ENCODE measurements at places on chromosomes 13 and 19.

DNA sequence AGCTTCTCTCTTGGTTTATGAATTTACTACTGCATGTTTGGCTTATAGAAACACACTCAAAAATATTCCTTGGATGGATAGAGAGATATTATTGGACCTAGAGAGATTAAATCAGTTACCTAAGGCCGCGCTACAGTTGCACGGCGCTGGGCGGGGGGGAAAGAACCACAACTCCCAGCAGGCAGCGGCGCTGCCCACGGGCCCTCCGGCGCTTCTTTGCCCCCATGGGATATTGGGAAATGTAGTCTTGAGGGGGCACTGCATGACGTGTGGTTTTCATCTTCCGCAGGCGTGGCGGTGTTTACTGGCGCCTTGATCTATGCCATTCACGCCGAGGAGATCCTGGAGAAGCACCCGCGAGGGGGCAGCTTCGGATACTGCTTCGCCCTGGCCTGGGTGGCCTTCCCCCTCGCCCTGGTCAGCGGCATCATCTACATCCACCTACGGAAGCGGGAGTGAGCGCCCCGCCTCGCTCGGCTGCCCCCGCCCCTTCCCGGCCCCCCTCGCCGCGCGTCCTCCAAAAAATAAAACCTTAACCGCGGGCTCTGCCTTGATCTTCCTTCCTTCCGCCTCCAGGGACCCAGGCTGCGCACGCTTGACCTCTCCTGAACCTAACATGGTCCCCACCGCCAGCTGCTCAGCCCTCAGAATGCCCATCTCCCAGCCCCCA is 4.8 kb downstream of the EMP3 start:
- DNase-seq, result peak; percentile 91

- peak; percentile 87 for DNase-seq
Measured at GRCh38 chr19:19361075-19361594, 40.5 kb downstream of the MAU2 start.

- DNase-seq, result no peak
Measured at GRCh38 chr19:4717191-4717965, 6.3 kb downstream of the DPP9 start.

- DNase-seq, result no peak
Measured at GRCh38 chr13:63161219-63161618, 1745.6 kb upstream of the PCDH20 start.

All from WTC11 (cell line).